ENCODE measurements at places on chromosomes 11 and 22. TPM values are rescaled to one million over a fixed set of nuclear protein-coding genes. Genes with fewer than 3 reads are reported as not detected.

GRCh38 chr11:76767659-76768058 lies 15.5 kb upstream of the TSKU start:
- no peak for DNase-seq

The ADAMTS15 gene
- polyA plus RNA-seq, result 3.6 TPM

The B4GALNT4 gene
- 0.82 TPM for polyA plus RNA-seq

The FADD gene
- 27.8 TPM for polyA plus RNA-seq

DNA sequence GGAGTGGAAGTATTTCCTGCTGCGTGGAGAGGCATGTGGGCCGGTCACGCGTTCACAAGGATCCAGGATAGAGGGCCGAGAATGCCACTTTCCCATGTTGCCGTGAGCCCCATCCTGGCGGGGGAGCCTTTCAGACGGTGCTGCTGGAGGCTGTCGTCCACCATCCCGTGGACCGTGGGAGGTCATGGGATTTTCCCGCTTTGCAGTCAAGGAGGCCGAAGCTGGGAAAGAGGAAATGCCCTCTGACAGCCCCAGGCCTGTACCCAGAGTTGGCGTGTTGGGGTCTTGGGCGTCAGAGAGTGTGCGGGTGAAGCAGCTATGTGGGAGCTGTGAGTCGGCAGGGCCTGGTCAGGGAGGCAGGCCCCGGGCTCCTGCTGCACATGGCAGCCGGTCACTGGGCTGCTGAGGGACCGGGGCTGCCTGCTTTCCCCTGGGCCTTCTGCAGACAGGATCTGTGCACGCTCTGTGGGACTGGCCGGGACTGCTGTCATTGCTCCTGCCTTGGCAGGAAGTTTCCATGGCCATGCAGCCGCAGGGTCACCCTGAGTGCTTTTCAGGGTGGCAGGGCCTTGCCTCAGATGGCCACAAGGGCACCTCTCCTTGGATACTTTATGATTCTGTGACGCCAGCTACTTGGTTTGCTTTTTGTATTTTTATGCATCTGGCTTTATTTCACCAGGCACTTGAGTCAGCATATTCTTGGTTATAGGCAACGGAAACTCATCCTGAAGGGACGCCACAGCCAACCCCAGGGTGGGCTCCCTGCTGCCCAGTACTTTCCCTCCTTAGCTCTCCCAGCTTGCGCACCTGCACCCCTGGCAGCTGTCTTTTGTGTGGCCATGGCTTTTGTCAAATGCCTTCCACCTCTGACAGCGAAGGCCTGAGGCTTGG lies 52.4 kb downstream of the AP2A2 start:
- DNase-seq, result no peak

The OR8A1 gene
- polyA plus RNA-seq, result not detected

DNA sequence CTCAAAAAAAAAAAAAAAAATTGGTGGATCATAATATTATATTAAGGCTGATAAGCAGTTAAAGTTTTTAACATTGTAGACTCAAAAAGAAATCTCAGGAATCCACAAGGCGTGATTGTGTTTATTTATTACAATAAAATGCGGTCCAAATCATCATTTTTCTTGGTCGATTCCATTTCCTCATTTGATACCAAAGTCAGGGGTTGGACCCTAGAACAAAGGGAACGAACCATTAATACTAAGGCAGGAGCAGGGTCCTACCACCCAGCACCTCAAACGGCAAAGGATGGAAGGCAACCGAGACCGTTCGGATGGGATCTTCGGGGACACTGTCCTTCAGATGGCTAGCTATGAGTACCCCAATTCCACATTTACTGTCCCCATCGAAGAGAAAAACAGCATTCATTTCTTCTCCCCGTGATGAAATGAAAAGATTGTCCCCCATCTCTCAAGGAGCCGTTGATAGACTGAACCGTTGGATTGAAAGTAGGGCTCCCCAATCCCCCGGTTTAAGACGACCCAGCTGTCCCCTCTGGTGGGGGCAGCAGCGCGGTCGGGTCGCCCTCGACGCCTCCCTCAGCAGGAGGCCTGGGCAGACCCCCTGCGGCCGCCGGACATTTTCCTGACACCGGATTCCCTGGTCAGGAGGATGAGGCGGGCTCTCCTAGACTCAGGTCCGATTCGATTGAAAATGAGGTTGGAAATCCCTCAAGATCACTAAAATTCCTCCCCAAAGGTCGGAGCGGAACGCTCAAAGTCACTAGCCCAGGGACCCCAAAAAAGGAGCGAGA lies 607 bp downstream of the DMC1 start:
- peak; percentile 72 for DNase-seq

GRCh38 chr11:7449211-7449840 lies 36.0 kb upstream of the OLFML1 start:
- no peak for DNase-seq

DNA sequence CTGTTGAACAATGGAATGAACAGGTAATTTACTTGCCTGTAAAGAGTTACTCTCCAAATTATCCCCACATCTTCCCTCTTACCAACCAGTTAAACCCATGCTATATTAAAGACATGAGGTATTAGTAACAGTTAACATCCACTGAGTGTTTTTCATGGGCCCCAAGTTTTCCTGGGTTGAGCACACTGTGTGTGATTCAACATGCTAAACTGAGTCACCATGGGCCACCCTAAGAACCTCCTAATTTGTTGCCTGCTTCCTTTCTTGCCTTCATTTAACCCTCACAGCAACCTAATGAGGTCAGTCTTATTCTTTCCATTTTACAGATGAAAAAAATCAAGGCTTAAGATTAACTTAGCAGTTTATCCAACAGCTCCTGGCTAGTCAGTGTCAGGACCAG lies 51.0 kb downstream of the GALNT18 start:
- DNase-seq, result no peak

DNA sequence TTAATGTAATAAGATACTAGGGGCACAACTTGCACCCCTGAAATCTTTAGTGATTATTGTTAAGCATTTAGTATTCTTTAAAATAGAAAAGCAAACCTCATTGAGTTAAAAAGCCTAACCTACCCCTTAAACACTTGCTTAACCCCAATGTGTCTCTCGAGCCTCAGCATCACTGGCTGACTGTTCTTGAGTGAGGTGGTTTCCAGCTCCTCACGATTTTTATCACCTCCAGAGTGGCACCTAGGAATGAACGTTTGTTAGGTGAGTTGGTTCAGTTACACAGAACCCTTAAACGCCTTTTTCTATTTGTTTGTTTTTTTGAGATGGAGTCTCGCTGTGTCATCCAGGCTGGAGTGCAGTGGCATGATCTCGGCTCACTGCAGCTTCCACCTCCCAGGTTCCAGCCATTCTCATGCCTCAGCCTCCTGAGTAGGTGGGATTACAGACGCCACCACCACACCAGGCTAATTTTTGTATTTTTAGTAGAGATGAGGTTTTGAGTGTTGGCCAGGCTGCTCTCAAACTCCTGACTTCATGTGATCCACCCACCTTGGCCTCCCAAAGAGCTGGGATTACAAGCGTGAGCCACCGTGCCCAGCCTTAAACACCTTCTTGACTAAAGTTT lies 13.7 kb downstream of the YWHAH start:
- no peak for DNase-seq

The LDHA gene
- polyA plus RNA-seq, result 466 TPM

GRCh38 chr11:122756417-122756816 lies 81.9 kb upstream of the CRTAM start:
- DNase-seq, result no peak

- DNase-seq, result no peak
Observed at GRCh38 chr11:29750392-29750791, 266.4 kb downstream of the KCNA4 start.

GRCh38 chr22:42202048-42202447 lies 68.4 kb downstream of the TCF20 start:
- DNase-seq, result no peak

DNA sequence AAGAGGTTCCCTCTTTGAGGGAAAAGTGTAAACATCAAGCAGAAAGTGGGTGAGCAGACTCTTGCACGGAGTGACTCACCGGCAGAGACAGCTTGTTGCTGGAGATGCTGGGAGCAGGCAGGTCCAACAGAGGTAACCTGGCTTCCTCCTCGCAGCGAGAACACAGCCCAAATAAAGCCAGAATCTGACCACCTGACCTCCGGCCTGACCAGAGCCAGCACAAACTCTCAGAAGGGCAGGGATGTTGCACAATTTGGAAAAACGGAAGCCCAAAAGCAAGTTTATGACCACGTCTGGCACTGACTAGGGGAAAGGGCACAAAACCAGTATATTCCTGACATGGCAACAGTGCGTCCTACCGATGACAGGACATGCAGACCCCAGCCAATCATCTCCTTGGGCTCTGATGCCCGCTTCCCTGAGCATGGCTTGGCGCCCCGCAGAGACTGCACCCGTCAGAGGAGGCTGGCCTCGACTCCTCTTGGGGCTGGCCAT lies 5.4 kb downstream of the SMCO4 start:
- DNase-seq, result no peak

GRCh38 chr22:35661464-35661863 lies 13.2 kb downstream of the APOL6 start:
- no peak for DNase-seq

DNA sequence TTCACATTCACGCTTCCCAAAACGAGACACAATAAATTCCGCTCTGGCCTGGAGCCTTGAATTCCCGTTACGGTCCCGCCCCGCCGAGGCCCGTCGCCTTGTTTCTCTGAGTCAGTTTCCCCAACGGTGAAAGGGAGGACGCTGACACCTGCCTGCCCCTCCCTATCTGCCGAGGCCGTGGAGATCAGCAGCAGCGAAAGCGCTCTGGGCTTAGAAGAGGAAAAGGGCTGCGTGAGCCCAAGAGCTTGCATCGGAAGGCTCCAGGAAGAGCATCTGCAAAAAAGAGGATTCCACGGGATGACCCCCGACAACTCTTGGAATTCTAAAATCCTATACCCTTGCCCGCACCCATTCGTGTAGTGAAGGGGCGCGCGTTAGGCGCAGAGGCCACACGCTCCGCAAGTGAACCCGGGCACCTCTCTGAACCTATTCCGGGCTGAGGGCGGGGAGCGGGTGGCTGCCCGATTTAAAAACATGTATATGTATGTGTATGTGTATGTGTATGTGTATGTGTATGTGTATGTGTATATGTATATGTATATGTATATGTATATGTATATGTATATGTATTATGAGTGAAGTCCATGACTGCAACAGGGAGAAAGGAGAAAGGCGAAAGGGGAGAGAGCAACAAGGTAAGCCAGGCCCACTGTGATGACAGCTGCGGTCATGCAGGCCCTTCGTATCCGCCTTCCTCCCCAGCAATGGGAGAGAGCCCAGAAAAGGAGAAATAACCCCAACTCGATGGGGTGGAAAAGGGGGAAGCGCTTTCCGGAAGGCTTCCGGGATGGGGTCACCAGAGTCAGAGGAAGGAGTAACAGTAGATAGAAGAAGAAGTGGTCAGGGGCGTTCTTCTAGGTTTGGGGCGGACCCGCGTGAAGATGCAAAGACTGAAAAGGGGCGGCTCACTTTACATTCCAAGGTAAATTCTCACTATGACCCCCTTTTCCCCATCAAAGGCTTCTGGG lies 948 bp upstream of the MRTFA start:
- DNase-seq, result no peak

The OAF gene
- 78.1 TPM for polyA plus RNA-seq

The CCDC73 gene
- 0.47 TPM for polyA plus RNA-seq

GRCh38 chr11:46392421-46393230 lies 1.1 kb upstream of the CHRM4 start:
- peak; percentile 90 for DNase-seq

- peak; percentile 90 for DNase-seq
Observed at GRCh38 chr11:22624742-22625447, 728 bp downstream of the FANCF start.

GRCh38 chr22:20586403-20586745 lies 79.0 kb downstream of the MED15 start:
- DNase-seq, result no peak

The APOBEC3C gene
- 9.5 TPM for polyA plus RNA-seq

- DNase-seq, result no peak
Observed at GRCh38 chr11:125625225-125625629, 264 bp downstream of the CHEK1 start.

The RGL4 gene
- polyA plus RNA-seq, result 0.80 TPM

The DRD4 gene
- polyA plus RNA-seq, result 0.47 TPM

GRCh38 chr22:28581016-28581415 lies 98.6 kb downstream of the TTC28 start:
- no peak for DNase-seq

The PTS gene
- 76.4 TPM for polyA plus RNA-seq

- peak; percentile 26 for DNase-seq
Observed at GRCh38 chr11:69744435-69744834, 30.7 kb downstream of the FGF4 start.

The OR6A2 gene
- polyA plus RNA-seq, result not detected

DNA sequence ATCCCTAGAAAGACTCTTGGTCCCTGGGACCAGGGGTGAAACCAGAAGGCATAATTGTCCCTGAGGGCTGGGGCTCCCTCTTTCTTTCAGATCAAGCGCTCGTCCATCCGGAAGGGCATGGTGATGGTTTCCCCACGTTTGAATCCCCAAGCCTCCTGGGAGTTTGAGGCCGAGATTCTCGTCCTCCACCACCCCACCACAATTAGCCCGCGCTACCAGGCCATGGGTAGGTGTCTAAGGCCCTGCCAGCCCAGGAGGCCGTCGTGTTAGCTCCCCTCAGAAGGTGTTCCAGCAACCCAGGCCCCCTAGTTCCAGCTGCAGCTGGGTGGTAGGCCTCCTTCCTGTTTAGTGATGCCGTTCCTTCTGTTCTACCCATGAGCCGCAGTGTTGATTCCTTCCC lies 21.4 kb downstream of the GTPBP1 start:
- DNase-seq, result peak; percentile 32

The C11orf91 gene
- not detected for polyA plus RNA-seq

DNA sequence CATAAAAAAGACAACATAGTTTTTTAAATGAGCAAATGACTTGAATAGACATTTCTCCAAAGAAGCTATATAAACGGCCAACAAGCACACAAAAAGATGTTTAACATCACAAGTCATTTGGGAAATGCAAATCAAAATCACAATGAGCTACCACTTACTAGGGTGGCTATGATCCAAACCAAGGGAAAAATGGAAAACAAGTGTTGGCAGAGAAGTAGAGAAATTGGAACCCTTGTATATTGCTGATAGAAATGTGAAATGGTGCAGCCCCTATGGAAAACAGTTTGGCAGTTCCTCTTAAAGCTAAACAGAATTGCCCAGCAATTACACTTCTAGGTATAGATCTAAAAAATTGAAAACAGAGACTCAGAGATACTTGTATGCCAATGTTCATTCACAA lies 29.0 kb downstream of the PAMR1 start:
- DNase-seq, result no peak

GRCh38 chr11:28763876-28764275 lies 655.7 kb downstream of the METTL15 start:
- no peak for DNase-seq

The RTN3 gene
- 109 TPM for polyA plus RNA-seq

The SLC35E4 gene
- 1.8 TPM for polyA plus RNA-seq

- DNase-seq, result peak; percentile 53
Observed at GRCh38 chr11:60700689-60701468, 1.5 kb downstream of the MS4A8 start.

All from kidney (tissue), 22 donors.